Immature natural killer cell (primary cell): ENCODE measurements at places on chromosomes 5 and 9.

GRCh38 chr5:90813392-90813791 lies 254.8 kb downstream of the ADGRV1 start:
- no peak for DNase-seq

DNA sequence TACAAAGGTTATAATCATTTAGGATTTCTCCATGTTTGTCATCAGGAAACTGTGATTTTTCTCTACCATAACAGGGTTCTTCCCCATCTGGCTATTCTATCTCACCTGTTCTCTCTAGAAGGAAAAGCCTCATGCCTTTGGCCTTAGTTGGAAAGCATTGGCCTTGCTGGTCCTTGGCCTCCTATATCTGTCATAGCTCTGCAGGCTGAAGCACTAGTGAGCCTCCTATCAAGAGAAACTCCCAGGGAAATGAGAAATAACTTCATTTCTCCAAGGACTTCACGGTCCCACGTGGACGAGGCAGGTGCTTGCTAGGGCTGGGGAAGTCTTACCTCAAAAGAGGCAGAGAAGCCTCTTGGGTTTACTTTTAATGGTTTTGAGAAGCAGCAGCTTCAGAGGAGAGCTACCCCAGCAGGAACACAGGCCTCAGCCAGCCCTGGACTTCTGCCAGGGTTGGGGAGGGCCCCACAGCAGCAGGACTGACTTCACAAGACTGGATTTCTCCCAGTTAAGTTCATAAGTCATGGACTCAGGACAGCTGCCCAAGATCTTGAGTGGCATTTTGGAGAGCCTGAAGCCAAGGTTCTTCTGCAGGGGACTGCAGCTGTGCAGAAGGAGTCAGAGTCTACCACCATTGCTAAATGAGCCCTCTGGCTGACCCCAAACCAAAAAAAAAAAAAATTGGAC lies 15.8 kb upstream of the PSAT1 start:
- DNase-seq, result no peak

DNA sequence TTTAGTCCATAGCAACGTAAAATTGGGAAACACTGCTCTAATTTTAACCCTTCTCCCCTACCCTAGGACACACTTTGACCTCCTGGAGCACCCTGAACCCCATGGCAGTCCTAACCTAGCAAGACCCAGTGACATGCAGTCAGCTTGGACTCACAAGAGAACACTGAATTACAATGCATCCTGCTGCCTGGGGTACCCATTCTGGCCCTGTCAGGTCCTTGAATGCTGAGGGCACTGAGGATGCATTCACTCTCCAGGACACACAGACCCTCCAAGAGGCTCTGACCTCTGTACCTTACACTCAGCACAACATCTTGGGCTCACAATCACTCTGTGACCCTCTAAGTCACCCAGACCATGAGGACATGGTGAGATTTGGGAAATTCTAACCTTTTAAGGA lies 1.8 kb upstream of the PROP1 start:
- DNase-seq, result no peak

DNA sequence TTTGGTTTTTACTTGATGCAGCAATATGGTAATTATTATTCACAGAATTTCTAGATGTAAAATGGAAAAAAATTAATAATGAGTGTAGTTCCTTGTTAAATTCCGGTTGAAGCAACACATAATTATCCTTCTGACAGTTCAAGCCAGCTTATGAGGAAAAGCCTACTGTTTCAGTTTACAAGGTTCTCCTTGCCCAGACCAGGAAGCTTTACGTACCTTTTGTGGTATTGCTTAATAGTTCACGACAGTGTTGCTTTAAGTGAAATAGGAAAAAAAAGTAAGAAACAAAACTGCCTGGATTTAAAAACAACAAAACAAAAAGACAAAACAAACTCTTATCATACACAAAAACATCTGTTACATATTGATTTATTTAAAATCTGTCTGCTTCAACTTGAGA lies 547.3 kb upstream of the C9orf72 start:
- no peak for DNase-seq

- DNase-seq, result no peak
Measured at GRCh38 chr9:137423514-137424291, 510 bp downstream of the NOXA1 start.

GRCh38 chr9:132628746-132629145 lies 41.0 kb downstream of the DDX31 start:
- DNase-seq, result no peak

- no peak for DNase-seq
Measured at GRCh38 chr9:22049411-22049810, 40.3 kb upstream of the CDKN2B start.

DNA sequence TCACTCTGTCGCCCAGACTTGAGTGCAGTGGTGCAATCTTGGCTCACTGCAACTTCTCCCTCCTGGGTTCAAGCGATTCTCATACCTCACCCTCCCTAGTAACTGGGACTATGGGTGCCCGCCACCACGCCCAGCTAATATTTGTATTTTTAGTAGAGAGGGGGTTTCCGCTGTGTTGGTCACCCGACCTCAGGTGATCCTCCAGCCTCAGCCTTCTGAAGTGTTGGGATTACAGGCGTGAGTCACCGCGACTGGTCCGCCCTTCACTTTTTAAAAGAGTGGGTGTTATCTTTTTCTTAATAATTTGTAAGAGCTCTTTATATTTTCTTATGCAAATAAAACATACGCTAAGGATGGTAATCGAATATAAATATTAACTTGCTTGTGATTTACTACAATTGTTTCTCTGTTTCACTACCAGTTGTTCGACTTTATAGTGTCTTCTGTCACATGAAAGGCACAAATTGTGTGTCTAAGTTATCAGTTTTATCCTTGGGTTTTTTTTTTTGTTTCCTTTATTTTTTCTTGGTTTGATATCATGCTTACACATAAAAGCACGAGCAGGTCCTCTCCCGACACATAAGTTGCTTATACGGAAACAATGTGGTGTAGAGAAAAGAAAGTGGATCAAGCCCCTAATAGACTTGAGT lies 1.9 kb upstream of the GPBP1 start:
- no peak for DNase-seq

GRCh38 chr9:123643518-123643917 lies 286.4 kb downstream of the DENND1A start:
- DNase-seq, result no peak

- DNase-seq, result no peak
Measured at GRCh38 chr5:74194196-74194595, 446.3 kb downstream of the ENC1 start.

DNA sequence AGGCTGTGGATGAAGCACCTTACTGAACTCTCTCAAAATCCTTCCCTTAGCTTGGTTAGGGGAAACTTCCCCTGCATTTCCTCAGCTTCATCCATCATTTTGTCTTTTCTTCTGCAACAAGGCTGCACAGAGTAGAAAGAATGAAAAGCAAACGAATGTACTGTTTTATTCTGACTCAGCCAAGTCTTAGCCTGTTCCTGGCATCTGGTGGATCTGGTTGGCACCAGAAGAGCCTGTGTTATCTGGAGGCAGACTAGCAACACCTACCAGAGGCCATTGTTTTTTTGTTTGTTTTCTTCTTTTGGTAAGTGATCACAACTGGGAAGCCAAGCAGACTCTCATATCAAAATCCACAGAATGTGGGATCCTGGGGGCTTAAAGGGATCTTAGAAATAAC lies 200.7 kb downstream of the FANCC start:
- no peak for DNase-seq

GRCh38 chr9:126794441-126794840 lies 10.4 kb upstream of the ZBTB43 start:
- no peak for DNase-seq

GRCh38 chr9:136847088-136847825 lies 2.0 kb upstream of the PHPT1 start:
- DNase-seq, result no peak

DNA sequence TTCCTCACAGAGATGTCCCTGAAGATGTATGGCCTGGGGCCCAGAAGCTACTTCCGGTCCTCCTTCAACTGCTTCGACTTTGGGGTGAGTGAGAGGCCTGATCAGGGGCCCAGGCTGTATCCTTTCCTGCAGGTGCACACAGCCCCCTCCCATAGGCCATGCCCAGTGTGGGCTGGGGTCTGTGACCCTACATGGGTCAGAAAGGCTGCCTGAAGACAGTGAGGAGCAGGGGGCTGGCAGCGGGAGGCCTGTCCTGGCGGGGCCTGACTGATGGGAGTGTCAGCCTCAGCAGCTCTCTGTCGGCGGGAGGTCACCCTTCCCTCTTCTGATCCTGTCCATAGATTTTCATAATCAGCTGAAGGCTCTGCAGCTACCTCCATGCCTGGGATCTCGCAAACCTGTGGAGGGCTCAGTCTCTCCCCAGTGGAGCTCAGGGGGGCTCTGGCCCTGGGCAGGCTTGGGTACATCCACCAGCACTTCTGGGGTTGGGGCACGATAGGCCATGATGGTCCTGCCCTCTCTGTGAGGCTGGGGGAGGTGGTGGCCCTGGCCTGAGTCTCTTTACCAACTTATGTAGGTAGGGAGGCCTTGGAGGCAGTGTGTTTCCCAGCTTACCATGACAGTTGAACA lies 98.5 kb downstream of the CACNA1B start:
- no peak for DNase-seq
